ENCODE measurements at places on chromosomes 6 and 20.

DNA sequence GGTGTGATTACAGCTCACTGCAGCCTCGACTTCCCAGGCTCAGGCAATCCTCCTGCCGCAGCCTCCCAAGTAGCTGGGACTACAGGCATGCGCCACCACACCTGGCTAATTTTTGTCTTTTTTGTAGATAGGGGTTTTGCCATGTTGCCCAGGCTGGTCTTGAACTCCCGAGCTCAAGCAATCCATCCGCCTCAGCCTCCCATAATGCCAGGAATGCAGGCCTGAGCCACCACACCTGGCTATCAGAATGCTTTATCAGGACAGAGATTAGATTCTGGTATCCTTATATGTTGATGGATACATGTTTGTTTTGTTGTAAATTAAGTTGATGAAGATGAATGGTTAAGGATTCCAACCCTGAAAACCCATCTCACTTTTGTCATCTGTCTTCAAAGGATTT lies 24.2 kb downstream of the LHFPL5 start:
- DNase-seq: no peak

DNA sequence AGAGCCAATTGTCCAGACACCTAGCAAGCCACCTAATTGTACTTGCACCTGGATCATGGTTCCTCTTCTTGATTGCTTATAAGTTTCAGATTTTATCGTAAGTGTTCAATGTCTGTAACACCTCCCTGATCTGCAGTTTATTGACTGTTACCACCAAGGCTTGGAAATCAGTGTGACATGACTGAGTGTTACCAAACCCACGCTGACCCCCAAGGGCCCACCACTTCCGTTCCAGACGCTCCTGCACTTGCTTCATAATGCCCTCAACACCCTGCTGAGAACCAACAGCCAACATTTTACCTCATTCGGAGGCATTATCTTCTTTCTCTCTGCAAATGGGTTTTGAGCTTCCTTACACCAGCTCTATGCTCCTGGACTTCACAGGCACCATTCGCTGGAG lies 6.3 kb downstream of the CCR6 start:
- DNase-seq: no peak

GRCh38 chr6:83708546-83708969 lies 343 bp downstream of the SNAP91 start:
- DNase-seq: no peak

GRCh38 chr6:90095145-90095544 lies 200.9 kb downstream of the GJA10 start:
- DNase-seq: no peak

DNA sequence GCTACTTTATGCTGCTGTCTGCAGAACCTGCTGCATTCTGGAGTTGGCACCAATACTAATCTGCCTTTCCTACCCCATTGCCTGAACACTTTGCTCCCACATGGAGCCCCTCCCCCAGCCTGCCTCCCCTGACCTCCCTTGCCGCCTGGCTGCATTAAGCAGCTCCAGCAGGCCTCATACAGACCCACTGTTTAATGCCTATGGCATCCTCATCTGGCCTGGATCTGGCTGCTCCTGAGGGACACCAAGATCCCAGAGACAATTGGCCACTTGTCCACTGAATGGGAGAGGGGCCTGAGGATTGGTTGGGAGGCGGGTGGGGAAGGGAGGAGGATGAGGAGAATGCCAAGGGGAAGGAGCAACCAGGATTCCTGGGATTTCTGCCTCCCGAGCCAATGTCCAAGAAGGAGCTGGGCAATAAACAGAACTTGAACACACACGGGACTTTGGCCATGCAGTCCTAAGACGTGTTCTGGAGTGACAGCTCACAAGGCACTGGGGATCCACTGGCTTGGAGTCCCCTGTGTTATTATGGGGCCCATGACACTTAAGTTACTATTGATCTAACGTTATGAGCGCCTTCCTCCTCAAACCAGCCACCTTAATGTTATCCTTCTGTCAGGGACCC lies 10.4 kb upstream of the KCNK5 start:
- no peak for DNase-seq

DNA sequence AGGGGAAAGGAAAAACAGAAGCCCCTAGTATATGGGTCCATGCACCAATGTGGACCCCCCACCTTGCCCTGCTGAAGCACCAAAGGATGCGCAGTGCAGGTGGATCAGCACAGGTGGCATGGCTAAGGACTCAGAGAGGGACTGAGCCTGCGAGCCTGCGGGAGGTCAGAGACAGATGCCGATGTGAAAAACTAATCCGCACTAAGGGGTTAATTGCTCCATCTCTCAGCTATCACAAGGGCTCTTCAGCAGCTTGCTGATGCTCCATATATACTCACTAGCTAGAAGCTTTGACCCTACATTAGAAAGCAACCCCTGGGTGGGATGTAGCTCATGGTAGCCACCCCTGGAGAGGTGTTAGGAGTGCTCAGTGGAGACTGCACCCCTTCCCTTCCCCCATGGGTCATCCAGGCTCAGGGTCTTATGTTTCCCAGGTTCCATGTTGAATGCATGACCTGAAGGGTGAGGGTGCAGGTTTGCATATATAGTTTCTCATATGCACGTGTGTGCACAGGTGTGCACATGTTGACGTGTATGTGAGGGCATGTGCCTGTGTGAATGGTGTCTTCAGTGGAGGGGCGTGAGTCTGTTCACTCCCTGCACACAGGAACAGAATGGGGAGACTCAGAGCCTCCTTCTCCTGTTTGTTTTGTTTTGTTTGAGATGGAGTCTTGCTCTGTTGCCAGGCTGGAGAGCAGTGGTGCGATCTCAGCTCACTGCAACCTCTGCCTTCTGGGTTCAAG lies 13.4 kb upstream of the IP6K3 start:
- no peak for DNase-seq

DNA sequence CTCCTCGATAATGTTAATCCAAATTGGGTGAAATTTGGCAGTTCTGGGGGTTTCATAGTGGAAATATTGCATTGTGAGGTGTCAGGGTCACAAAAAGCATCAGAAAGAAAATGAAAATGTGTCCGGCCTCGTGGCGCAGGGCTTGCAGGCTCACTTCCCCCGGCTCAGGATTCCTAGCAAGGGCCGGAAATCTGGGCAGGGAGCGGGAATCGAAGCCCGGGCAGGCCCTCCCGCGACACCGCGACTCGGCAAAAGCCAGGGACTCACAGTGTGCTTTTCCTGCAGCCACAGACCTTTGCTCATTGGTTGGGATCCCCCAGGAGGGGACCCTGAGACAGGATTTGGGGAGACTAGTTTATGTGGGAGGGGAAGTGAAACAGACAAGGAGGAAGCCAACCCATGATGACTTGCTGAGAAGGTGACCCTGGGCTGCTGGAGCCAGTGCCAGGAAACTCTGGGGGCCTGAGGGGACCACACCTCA lies 847 bp upstream of the CD93 start:
- no peak for DNase-seq

GRCh38 chr20:4192378-4193068 lies 177.2 kb upstream of the RNF24 start:
- DNase-seq: no peak

DNA sequence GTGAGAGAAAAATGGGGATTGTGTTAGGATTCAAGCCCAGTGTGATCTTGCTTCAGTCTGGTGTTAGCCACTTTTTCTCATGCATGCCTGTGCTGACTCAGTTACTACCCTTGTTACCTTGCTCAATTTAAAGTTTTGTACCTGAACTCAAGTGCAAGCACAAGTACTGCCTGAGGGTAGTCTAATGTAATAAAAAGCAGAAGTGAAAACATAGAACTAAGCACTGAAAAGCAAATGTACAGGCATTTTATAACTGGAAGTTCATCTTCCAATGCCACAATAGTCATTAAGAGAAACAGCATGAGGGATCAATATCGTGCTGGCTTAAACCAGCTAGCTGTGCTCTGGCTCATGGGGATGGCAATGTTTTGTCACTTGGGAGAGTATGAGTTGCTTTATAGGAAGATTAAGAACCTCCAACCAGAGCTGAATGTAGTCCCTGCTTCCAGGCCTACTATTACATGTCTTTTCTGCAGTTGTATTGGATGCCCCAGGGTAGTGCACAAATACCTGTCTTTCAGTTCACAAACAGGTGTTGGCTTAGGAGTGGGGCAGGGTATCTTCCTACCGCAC lies 48.7 kb downstream of the SLC35F1 start:
- DNase-seq: no peak

DNA sequence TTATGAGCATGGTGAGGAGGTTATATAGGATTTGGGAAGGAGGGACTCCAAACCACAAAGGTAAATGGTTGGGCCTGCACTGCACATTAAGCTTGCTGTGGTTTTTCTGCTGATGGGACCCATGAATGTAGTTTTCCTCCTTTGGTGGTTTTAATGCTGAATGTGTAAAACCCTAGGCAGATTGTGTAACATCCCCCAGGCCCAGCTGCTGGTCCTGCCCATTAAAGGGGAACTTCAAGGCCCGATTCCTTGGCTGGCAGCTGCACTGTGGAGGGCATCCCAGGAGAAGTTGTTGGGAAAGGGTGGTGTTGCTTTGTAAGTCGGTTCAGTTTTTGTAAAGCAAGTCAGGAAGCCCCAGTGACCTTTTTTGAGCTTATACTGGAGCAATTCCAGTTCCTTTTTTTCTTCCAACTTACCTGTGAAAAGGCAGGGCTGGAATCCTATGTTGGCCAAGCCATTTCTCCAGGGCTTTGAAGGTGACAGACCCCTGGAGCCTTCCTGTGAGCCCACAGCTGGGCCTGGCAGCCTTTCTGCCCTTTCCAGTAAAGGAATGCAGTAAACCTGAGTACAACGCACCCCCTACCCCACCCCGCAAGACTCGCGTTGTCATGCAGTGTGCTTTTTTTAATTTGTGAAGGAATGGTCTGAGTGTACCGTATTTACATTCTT lies 43.1 kb upstream of the NAA20 start:
- DNase-seq: peak; percentile 60

DNA sequence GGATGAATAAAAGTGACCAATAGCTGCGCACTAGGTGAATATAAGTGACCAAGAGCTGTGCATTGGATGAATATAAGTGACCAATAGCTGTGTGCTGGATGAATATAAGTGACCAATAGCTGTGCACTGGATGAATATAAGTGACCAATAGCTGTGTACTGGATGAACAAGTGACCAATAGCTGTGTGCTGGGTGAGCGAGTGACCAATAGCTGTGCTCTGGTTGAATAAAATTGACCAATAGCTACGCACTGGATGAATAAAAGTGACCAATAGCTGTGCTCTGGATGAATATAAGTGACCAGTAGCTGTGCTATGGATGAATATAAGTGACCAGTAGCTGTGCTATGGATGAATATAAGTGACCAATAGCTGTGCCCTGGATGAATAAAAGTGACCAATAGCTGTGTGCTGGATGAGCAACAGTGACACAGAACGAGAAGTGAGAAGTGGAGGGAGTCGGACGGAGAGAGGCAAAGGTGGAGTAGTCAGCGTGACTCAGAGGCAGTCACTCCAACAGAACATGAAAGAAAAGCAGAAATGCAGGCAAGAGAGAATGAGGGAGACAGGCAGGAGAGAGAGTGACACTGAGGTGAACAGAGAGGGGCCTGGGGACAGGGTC lies 38.5 kb downstream of the RBM38 start:
- no peak for DNase-seq

DNA sequence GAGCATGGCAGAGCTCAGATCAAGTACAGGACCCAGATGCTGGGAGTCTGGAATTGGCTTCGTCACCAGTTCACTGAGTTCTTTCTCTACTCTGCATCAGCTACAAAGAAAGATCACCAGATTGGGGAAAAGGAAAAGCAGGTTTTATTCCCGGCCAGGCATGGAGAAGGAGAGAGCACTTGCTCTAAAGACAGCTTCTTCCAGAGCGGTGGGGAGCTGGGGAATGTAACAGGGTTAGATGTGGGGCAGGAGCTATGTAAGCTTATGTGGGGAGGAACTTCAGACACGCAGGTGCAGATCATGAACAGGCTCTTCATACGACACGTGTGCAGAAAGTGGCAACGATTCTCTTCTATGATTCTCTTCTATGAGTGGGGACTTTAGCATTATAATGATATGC lies 4.9 kb upstream of the ACSS1 start:
- DNase-seq: no peak

DNA sequence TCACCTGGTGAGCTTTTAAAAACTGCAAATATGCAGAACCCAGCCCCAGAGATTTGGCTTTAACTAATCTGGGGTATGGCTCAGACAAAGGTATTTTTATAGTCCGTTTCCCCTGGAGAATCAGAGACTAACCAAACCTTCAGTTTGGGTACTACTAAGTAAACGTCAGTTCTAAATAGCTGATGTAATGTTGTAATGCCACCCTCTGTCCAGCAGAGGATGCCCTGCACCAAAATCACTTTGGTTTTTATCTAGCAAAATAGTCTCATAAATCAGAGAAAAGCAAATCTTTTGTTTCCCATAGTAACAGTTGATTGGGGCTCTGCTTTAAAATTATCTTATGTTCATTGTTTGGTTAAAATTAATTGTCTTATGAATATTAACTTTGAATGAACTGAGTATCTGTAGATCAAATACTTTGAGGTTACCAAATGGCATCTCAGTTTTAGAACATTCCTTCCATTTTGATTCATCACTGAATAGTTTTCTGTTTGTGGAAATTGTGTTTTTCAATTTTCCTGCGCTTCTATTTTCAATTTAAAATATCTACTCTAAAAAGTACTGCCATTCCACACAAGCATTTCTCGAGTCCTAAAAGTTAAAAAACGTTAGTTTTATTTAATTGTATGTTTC lies 278.3 kb upstream of the PLCB4 start:
- DNase-seq: no peak

GRCh38 chr6:27777126-27777525 lies 135.1 kb downstream of the OR2B2 start:
- DNase-seq: no peak

DNA sequence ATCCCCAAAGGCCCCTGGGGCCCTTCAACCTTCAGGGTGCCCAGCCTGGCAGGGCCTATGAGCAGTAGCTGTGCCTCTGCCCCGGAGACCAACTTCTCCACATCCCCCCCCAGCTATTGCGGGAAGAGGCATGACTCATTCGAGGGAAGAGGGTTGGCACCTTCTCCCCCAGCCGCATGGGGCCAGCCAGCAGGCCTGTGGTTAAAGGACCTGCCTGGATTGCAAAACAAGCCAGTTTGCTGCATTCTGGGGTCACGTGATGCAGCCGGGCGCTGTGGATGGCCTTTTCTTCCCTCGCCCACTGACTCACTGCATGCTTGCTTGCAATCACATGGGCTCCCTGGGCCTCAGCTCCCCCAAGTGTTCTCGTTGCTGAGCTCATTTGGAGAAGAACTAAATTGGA lies 182.5 kb downstream of the MAFB start:
- peak; percentile 90 for DNase-seq

Measured in thoracic aorta (tissue), 2 donors.